Keratinocyte (primary cell): ENCODE measurements at places on chromosomes 4 and X. TPM values are rescaled to one million over a fixed set of nuclear protein-coding genes. Genes with fewer than 3 reads are reported as not detected.

The HERC5 gene
- polyA plus RNA-seq = 1.8 to 3.4 TPM (median 2.7 TPM) in 3 replicates

The TEX11 gene
- polyA plus RNA-seq = not detected in 3 replicates

The KLB gene
- 0.03 TPM in 1 of 3 replicates, not detected in the others for polyA plus RNA-seq

The ADGRG2 gene
- polyA plus RNA-seq = 0.07 to 0.44 TPM (median 0.20 TPM) in 3 replicates
